Thoracic aorta (tissue), 2 donors: ENCODE measurements at places on chromosomes 2 and 18.

GRCh38 chr18:2880473-2880872 is 33.7 kb downstream of the EMILIN2 start:
- DNase-seq, result no peak

GRCh38 chr2:65431421-65432226 is 775 bp downstream of the SPRED2 start:
- DNase-seq, result peak; percentile 11

DNA sequence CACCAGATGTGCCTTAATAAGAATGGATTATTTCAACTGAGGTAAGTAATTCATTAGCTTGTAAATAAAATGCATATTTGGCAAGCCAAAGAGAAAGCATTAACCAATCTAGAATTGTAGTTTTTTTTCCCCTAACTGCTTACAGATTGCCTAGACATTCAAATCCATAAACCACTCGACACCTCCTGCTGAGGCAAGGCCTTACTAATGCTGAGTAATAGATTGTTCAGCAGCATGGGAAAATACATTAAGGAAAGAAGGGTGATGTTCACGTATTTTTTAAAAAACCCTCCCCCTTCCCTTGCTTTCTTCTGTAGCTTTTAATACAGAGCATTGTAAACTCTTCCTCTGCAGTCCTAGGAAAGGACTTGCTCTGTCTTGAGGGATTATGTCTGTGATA is 17.0 kb upstream of the LINC00305 start:
- DNase-seq, result no peak

- DNase-seq, result no peak
Measured at GRCh38 chr18:79572848-79573451, 106.7 kb upstream of the CTDP1 start.

DNA sequence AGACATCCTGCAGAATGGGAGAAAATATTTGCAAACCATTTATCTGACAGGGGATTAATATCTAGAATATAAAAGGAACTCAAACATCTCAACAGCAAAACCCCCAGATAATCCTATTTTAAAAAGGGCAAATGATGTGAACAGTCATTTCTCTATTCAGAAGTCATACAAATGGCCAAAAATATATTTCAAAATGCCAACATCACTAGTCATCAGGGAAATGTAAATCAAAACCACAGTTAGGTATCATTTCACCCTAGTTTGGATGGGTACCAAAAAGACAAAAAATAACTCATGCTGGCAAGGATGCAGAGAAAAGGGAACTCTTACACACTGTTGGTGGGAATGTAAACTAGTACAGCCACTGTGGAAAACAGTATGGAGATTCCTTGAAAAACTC is 70.0 kb downstream of the TBR1 start:
- DNase-seq, result no peak

GRCh38 chr2:167822690-167823465 is 424.5 kb downstream of the STK39 start:
- no peak for DNase-seq

DNA sequence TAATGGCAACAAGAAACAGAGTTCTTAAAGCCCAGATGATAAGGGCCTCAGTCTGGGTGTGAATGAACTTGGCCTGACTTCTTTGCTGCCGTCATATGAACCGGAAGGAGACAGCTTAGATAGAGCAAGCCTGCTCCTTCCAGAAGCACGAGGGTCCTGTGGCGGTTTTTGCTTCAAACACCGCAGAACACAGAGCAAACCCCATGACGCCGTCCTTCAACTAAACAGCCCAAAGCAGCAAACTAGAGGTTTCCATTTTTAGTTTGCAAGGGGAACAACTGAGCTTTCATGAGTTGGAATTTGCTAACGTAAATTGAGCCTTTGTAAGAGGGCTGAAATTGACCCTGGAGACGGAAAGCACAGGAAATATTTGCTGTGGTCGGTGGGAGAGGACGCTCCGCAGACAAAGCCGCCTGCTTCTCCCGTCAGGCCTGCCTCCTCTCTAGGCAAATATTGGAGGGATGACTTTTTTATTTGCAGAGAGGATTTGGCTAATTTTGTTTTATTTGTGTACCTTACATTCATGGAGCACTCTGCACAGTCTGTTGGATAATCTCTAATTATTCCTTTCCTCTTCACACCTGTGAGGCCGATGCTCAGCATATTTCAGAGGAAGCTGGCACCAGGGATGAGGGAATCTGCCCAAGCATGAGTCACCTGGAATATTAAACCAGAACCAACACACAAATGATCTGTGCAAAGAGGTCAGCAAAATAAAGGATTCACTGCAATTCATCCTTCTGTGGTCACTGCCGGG is 134.0 kb upstream of the NCK2 start:
- DNase-seq, result no peak

GRCh38 chr18:39624961-39625360 is 2059.4 kb upstream of the CELF4 start:
- DNase-seq, result no peak

DNA sequence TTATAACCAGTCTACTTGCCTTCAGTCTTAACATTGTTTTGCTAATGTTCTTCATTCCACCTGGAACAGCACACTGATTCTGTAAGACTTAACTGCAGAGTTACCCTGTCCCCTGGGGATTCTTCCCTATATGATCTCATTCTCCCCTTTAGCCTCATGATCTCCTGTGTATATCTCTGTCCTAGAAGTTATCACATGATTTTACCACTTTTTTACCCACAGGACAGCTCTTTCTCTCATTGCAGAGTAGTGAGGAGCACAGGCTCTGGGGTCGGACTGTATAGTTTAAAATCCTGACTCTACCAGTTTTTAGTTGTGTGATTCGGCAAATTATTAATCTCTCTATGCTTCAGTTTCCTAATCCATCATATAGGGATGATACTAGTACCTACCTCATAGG is 14.2 kb upstream of the EXOC6B start:
- no peak for DNase-seq

GRCh38 chr2:12533337-12534005 is 183.3 kb upstream of the TRIB2 start:
- no peak for DNase-seq

DNA sequence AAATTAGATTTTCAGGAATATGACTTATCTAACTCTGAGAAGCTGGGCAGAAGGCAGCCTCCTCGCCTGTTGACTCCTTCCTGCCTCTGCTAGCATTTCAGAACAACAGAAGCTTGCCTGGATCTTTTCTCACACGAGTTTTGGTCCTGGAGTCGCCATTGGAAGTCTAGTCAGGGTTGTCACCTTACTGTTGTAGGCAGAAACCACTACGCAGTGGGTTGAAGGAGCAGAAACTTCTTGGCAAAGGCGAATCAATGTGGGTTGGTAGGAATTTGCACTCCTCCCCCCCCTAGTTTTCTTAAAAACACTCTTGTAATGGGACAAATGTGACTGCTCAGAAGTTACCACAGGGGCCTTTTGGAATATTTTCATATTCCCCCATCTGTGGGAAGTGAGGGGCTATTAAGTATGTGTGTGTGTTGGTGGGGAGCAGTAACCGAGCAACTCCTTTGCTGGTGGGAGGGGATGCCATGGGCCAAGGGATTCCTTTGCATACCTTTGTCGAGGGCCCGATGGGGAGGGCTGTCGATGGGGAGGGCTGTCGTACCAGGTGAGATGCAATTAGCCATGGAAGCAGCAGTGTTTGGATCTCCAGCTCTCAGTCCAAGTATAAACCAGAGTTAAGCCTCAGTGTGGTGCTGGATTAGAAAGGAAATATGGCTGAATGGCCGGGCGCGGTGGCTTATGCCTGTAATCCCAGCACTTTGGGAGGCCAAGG is 117.4 kb downstream of the FMNL2 start:
- no peak for DNase-seq

- no peak for DNase-seq
Measured at GRCh38 chr2:45765728-45766254, 114.3 kb downstream of the PRKCE start.

DNA sequence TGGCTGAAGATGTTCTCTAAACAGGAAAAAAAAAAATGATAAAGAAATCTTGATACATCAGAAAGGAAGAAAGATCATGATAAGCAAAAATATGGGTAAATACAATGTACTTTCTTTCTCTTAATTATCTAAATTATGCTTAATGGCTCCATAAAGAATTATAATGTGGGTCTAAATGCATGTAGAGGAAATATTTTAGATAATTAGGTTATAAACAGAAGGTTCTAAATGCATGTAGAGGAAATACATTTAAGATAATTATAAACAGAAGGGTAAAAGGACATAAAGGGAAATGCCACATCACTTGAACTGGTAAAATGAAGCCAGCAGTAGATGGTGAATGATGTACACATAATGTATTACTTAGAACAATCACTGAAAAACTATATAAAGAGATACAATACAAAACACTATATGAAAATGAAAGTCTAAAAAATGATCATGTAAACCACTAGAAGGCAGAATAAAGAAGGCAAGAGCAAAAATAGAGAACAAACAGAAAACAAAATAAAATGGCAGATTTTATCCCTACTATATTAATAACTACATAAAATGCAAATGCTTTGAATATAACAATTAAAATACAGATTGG is 308.4 kb upstream of the CDH2 start:
- no peak for DNase-seq

DNA sequence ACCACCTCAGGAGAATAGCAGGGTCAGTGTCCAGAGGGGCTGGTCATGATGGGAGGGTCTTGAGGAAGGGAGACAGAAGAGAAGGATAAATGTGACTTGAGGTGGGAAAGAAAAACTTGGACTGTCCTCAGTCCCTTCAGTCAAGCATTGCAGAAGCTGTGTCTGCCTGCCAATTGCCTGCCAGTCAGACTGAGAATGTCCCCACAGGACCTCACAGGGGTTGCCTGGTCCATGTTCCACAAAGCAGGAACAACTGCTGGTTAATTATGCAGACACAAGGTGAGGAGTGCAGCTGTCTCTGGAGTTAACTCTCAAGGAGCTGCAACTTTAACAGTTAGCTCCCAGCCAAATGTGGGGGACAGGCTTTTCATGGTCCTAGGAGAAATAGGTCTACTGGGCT is 75.7 kb downstream of the TRIM43 start:
- no peak for DNase-seq

DNA sequence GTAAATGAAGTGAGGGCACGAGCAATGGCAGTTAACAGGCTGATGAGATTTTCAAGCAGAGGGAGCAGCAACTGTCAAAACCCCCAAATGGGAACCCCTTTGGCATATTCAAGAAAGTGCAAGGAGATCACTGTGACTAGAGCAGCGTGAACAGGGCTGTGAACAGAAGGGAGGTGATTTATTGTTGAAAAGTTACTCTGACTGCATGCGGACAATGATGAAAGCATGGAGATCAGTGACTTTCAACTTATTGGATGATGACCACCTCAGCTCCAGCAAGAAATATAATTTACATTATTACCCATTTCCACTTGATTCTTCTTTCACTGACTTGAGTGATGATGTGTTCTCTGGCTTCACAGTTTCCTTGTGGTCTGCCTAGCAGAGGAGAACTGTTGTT is 187.8 kb upstream of the BOD1L2 start:
- no peak for DNase-seq

DNA sequence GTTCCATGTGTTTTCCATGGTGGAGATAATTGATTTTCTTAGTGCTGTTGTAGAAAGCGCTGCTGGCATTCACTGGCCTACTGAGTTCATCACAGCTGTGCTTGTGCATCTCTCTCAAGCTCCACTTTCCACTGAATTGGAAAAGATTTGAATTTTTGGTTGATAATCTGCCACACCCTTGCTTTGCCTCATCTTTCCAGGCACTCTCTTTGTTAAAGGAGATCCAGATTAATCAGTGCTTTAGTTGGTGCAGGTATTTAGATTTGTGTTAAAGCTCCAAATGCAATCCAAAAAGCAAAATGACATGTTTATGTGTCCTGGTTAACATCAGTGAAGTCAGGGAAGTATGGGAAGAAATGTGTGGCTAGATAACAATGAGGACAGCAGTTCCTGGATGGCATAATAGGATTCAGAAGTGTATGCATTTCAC is 2.7 kb upstream of the COL3A1 start:
- no peak for DNase-seq

DNA sequence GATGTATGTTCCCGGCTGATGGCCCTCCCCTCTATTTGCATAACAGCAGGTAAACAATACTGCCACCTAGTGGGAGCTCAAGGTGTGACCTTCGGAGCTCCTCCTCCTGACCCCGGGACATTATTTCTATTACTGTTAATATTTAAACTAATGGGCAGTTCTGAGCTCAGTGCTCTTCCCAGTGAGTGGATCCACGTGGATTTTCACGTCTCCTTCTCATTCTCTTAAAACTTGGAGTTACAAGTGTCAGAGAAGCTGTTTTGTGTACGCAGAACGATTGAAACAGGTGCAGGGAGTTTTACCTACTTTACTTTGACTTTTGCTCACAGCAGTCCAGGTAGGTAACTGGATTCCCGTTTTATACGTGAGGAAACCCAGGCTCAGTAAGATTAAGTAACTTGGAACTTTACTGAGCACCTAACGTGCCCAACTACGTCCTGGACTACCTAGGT is 127.3 kb downstream of the PRKCE start:
- peak; percentile 20 for DNase-seq

- no peak for DNase-seq
Measured at GRCh38 chr18:74546751-74547530, 12.6 kb downstream of the CNDP1 start.

- no peak for DNase-seq
Measured at GRCh38 chr2:177042311-177042710, 170.3 kb upstream of the HNRNPA3 start.

DNA sequence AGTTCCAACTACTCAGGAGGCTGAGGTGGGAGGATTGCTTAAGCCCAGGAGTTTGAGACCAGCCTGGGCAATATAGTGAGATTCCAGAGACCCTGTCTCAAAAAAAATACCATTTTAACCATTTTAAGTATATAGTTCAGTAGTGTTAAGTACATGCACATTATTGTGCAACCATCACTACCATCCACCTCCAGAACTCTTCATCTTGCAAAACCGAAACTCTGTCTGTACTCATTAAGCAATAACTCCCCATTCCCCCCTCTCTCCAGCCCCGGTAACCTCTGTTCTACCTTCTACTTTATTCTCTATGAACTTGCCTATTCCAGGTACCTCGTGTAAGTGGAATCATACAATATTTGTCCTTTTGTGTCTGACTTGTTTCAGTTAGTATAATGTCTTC is 86.4 kb downstream of the GFPT1 start:
- no peak for DNase-seq

GRCh38 chr2:179454443-179455171 is 190.0 kb upstream of the SESTD1 start:
- no peak for DNase-seq

DNA sequence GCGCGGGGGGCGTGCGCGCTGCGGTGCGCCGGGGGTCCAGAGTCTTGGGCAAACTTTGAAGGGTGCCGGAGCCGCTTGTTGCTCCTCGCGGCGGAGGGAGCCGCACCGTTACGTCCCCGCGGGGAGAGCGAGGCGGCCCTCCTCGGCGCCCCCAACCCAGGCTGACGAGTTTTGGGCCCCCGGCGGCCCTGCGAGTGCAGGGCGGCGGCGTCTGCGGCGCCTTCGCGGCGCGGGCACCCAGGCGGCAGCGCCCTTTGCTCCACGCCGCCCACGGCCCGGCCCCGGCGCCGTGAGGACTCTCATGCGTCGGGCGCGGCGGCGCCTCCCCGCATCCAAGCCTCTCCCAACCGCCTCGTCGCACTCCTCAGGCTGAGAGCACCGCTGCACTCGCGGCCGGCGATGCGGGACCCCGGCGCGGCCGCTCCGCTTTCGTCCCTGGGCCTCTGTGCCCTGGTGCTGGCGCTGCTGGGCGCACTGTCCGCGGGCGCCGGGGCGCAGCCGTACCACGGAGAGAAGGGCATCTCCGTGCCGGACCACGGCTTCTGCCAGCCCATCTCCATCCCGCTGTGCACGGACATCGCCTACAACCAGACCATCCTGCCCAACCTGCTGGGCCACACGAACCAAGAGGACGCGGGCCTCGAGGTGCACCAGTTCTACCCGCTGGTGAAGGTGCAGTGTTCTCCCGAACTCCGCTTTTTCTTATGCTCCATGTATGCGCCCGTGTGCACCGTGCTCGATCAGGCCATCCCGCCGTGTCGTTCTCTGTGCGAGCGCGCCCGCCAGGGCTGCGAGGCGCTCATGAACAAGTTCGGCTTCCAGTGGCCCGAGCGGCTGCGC is 814 bp downstream of the FZD7 start:
- no peak for DNase-seq
